ENCODE measurements at places on chromosomes 2 and 18. TPM values are rescaled to one million over a fixed set of nuclear protein-coding genes. Genes with fewer than 3 reads are reported as not detected.
A peak's percentile ranks its signal among the peaks of the same experiment; 100 is the strongest.

DNA sequence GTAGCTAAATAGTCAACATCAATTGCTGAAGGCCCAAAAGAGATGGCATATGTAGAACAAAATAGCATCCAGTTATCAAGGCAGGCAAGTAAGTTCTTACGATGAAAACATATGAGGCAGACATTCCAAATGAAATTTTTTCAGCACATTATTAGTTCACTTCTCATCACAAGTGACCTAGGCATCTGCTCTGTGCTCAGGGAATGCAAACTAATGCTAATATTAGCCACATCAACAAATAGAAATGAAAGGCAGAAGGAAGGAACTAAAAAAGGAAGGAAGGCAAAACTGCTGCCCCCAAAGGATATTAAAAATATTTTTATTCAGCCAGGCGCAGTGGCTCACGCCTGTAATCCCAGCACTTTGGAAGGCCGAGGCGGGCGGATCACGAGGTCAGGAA is 51.2 kb upstream of the ROCK1 start:
- no peak for DNase-seq
- H3K36me3 ChIP-seq = no peaks in the 10 kb centered on the region
- no peak overlapping the region for H3K27ac ChIP-seq
- H3K4me1 ChIP-seq = no peaks in the 10 kb centered on the region

DNA sequence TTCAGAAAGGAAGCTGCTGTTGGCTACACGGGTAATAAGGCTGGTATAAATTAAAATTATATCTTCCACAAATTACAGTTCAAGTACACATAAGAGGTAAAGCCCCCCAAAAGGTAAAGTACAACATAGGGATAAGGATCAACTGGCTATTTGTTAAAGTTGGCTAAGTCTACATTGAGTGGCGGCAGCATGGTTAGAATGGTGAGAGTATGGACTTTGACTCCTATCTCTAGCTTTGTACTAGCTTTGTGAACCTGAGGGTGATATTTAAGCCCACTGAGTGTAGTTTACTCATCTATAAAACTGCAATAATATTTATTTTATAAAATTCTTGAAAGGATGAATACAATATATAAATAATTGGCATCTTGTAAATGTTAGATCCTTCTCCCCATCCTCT is 542.8 kb downstream of the DSC3 start:
- DNase-seq = no peak
- no peaks in the 10 kb centered on the region for H3K27me3 ChIP-seq
- H3K36me3 ChIP-seq = no peaks in the 10 kb centered on the region
- H3K4me1 ChIP-seq = no peaks in the 10 kb centered on the region
- no peak overlapping the region for H3K27ac ChIP-seq
- no peak overlapping the region for H3K4me3 ChIP-seq

- H3K27ac ChIP-seq = no peak overlapping the region
- no peak for DNase-seq
- no peaks in the 10 kb centered on the region for H3K27me3 ChIP-seq
- no peaks in the 10 kb centered on the region for H3K36me3 ChIP-seq
- no peak overlapping the region for H3K4me3 ChIP-seq
These were observed 40.7 kb downstream of the TCF7L1 start for GRCh38 chr2:85173909-85174308.

SGO2 gene
- 5.6 TPM for total RNA-seq

GRCh38 chr2:106658616-106659015 is 171.5 kb downstream of the CD8B2 start:
- no peaks in the 10 kb centered on the region for H3K4me1 ChIP-seq
- no peaks in the 10 kb centered on the region for H3K36me3 ChIP-seq
- H3K4me3 ChIP-seq = no peak overlapping the region
- DNase-seq = no peak

KIF5C gene
- 5.4 TPM for total RNA-seq

- H3K4me1 ChIP-seq = peaks cover 4% of the 10 kb centered on the region
- peak; percentile 11 for DNase-seq
- H3K27ac ChIP-seq = no peak overlapping the region
- H3K27me3 ChIP-seq = no peaks in the 10 kb centered on the region
- H3K4me3 ChIP-seq = no peak overlapping the region
These were observed 49.3 kb downstream of the LYPD6B start for GRCh38 chr2:149087751-149088150.

PLEK gene
- 0.93 TPM for total RNA-seq

GRCh38 chr2:75375646-75376582 is 176.6 kb upstream of the TACR1 start:
- no peaks in the 10 kb centered on the region for H3K36me3 ChIP-seq
- no peak for DNase-seq
- no peak overlapping the region for H3K4me3 ChIP-seq
- no peaks in the 10 kb centered on the region for H3K4me1 ChIP-seq
- H3K27ac ChIP-seq = no peak overlapping the region

AAMP gene
- 140 TPM for total RNA-seq

- no peaks in the 10 kb centered on the region for H3K36me3 ChIP-seq
- no peak for DNase-seq
- no peak overlapping the region for H3K27ac ChIP-seq
- no peaks in the 10 kb centered on the region for H3K4me1 ChIP-seq
These were observed 550.0 kb downstream of the TMX3 start for GRCh38 chr18:68164909-68165308.

CNRIP1 gene
- total RNA-seq = 5.8 TPM

HDLBP gene
- total RNA-seq = 437 TPM

DNA sequence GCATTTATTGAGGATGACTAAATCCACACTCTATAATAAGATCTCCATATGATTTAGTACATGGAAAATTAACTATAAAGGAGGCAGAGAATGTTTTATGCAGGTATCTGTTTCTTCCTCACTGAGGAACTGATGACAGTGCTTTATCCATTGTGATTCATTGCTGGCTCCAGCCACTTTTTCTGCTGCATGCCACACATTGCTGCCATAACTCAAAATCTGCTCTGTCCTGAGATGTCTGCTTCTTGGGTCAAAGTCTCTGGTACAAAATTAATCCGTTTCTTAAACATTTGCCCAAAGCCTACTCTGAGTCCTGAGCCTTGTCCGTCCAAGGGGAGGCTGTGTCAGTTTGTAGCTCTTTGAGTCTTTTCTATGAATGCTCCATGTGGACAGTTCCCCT is 15.5 kb upstream of the ARHGAP28 start:
- H3K4me3 ChIP-seq = no peak overlapping the region
- no peak overlapping the region for H3K27ac ChIP-seq
- H3K36me3 ChIP-seq = no peaks in the 10 kb centered on the region
- H3K27me3 ChIP-seq = no peaks in the 10 kb centered on the region

DNA sequence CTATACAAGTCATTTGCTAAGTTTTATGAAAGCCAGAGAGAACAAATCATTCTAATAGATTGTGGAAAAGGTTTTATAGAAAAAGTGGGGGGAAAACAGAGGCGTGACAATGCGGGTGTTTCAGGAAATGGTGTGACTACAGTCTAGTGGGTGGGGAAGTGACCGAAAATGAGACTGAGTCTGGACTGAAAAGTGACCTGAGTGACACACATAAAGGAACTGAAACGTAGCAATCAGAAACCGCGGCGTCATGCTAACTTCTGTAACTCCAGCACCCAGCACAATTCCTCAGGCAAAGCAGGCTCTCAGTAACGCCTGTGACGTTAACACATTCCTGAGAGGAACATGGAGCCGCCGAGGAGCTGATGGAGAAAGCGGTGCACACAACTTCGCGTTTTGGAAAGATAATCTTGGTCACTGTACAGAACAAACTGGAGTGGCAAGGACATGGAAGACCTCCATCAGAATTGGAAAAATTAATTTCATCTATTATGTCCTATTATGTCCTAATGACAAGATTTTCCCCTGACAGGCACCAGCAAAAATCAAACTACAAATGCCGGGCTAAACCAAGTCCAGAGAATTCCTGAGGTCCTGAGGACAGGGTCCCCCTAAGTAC is 1.4 kb upstream of the CD226 start:
- no peak for DNase-seq
- no peaks in the 10 kb centered on the region for H3K4me1 ChIP-seq
- no peaks in the 10 kb centered on the region for H3K27me3 ChIP-seq
- no peak overlapping the region for H3K27ac ChIP-seq
- H3K36me3 ChIP-seq = no peaks in the 10 kb centered on the region

CHRND gene
- total RNA-seq = not detected

GRCh38 chr2:65577654-65578053 is 145.3 kb upstream of the SPRED2 start:
- no peaks in the 10 kb centered on the region for H3K27me3 ChIP-seq
- peak overlapping the region; percentile 88 for H3K27ac ChIP-seq
- H3K4me3 ChIP-seq = no peak overlapping the region
- no peaks in the 10 kb centered on the region for H3K4me1 ChIP-seq
- H3K36me3 ChIP-seq = no peaks in the 10 kb centered on the region

DNA sequence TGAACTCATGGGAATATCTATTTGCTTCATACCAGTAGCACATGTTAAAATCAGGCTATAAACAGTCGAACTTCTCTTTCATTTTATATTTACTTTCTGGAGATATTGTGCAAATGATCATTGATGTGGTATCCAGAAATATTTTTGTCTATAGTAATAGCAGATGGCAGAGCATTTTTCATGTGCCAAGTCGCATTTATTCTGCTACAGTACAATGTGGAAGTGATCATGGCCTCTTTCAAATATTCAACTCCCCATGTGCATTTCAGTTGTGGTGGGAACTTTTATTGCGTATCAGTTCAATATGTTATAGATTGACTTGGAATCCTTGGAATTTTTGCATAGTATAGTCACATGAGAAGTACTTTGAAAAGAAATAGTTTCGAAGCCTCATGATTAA is 57.4 kb downstream of the RHBDD1 start:
- no peak overlapping the region for H3K4me3 ChIP-seq
- H3K27ac ChIP-seq = no peak overlapping the region
- no peaks in the 10 kb centered on the region for H3K27me3 ChIP-seq

DNA sequence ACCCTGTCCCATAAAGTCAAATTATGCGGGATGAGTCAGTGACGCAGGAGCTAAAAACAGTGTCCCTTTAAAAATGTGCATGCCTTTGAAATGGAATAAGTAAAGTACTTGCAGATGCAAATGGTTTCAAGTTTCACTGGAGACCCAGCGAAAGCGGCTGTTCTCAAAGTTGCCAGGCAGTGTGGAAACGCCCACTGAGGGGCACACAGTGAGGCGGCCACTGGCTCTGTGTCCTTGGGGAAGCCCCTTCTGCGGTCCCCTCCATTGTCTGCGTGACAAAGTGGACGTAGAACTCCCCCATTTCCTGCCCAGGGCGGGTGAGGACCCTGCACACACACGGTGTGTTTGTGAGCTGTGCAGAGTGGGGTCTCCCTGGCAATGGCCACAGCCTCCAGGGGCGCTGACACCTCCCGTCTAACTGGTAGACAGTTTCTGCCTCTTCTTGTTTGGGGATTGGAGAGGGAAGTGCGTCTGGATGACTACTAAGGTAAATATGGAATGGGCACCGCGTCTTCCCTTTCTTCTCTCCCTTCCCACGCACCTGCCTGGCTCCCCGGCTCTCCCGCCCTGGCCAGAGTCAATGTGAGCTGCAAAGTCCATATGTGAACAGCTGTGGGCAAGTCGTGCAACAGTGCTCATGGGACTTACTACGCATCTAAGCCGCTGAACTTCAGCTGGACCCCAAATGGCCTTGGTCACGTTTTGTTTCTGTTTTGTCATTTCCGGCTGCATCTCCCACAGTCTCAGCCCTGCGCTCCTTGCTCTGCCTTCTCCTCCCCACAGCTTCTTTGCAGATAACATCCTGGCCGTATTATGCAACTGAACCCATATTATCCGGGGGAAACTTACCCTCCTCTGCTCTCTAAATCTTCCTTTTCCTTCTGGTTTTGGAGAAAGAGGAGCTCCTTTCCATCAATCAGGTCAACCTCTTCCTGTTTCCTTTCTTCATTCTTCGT is 33.7 kb upstream of the ZNF516 start:
- DNase-seq = peak; percentile 69
- peak overlapping the region; percentile 15 for H3K4me3 ChIP-seq
- no peaks in the 10 kb centered on the region for H3K27me3 ChIP-seq
- peak overlapping the region; percentile 78 for H3K27ac ChIP-seq

DNA sequence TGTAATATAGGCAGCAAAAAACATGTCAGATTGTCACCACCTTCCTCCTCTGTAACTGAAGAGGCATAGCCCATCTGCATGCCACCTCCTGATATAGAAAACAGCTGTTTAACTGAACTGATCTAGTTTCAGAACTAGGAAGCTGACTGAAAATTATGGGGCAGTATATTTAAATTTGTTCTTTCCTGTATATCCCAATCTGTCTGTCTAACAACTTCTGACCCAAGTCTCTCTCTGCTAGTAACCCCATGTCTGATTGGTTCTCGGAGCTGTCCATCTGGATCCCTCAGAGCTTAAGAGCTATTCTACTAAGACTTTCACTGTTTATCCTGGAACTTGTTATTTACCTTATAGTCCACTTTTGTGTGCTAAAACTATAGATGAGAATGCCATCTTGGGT is 68.2 kb upstream of the SLC35G4 start:
- no peak overlapping the region for H3K4me3 ChIP-seq
- no peak for DNase-seq
- H3K27ac ChIP-seq = no peak overlapping the region
- no peaks in the 10 kb centered on the region for H3K36me3 ChIP-seq
- no peaks in the 10 kb centered on the region for H3K27me3 ChIP-seq

DNA sequence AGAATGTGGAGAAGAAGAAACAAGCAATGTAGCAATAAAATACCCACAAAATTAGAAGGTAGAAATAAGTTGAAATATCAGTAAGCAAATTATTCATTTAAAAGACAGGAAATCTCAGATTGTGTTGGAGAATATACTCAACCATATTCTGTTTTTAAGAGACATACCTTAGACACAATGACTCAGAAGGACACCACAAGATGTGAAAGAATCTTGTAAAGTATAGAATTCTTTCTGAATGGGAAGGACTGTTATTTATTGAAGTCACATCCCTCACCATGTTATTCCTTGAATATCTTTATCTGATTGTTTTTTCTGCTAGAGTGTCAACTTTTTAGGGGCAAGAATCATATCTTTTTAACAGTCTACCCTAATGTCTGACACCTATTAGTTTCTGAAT is 50.4 kb downstream of the CTAGE1 start:
- H3K27me3 ChIP-seq = no peaks in the 10 kb centered on the region
- no peak overlapping the region for H3K4me3 ChIP-seq
- no peaks in the 10 kb centered on the region for H3K4me1 ChIP-seq

DNA sequence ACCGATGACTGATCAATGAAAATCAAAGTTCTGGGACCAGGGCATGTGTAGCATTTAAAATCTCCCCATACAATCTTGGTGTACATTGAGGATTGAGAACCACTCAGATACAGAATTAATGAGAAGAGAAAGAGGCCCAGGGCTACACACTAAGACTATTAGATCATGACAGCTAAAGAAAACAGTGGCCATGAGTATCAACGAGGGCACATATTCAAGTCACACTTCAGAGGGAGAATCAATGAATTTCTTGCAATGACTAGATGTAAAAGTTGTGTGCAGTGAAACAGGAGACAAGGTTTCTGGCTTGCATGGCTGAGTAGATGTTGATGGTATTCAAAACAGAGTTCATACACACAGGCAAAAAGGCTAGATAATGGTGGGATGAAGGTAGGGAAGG is 29.1 kb downstream of the METTL8 start:
- H3K27me3 ChIP-seq = no peaks in the 10 kb centered on the region
- H3K36me3 ChIP-seq = no peaks in the 10 kb centered on the region
- H3K4me3 ChIP-seq = no peak overlapping the region

TP53I3 gene
- 31.9 TPM for total RNA-seq

REG1B gene
- total RNA-seq = not detected

All from hepatocyte (in vitro differentiated cells).